ENCODE measurements at places on chromosomes 3 and 15.

DNA sequence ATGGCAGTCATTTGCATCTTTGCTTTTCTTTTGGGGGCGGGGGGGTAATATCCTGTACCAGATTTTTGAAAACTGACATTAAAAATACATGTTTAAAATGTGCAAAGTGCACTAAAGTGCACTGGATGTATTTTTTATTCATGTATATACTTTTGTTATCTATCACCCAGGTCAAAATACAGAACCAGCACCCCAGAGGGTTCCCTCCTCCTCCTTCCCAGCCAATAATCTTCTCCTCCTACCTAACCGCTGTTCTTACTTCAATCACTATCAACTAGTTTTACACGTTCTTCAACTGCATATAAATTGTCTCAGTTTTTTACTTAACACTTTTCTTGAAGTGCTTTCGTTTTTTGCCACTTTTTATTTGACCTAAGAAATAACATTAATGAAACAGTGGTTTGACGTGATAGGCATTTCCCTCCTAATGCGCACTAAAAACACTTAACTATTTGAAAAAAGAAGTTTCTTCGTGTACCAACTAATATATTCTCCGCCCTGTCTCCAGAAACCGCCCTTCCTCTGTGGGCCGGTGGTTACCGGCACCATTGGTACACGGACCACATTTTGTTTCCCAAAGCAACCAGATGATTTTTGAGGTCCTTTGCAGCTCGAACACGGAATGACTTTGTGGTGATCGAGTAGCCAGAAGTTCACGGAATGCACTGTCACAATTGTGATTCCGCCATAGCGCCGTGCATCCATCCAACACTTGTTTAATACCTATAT is 836 bp upstream of the AKAP13 start:
- DNase-seq = peak; percentile 62

GRCh38 chr3:102570511-102570910 is 135.7 kb downstream of the ZPLD1 start:
- no peak for DNase-seq

DNA sequence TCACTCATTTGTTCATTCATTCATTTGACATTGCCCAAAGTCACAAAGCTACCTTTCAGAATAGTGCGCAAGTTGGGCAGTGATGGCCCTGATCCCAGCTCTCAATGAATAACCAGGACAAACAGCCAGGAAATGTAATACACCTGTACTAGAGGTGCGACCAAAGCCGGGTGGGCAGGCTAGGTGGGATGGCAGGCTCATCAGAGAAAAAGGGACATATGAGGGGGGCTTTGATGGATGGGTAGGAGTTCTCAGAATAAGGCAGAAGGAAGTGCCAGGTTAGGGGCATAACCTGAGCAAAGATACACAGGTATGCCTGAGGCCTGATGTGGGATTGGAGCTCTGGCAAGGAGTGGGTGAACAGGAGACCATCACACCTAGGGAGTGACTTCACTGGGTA is 53.4 kb upstream of the SMAD6 start:
- no peak for DNase-seq

- no peak for DNase-seq
These were observed 223.0 kb downstream of the TBL1XR1 start for GRCh38 chr3:176974279-176974678.

DNA sequence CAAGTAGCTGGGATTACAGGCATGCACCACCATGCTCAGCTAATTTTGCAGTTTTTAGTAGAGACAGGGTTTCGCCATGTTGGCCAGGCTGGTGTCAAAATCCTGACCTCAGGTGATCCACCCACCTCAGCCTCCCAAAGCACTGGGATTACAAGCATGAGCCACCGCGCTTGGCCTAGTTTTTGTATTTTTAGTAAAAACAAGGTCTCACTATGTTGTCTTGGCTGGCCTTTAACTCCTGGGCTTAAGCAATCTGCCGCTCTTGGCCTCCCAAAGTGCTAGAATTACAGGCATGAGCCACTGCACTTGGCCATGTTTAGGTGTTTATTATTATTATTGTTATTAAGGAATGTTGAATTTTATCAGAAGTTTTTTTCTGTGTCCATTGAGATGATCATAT is 14.7 kb downstream of the IL16 start:
- no peak for DNase-seq
